ENCODE measurements at places on chromosomes 12 and 14.

GRCh38 chr12:103965590-103966504, at the start of gene TDG:
TSS of gene TDG (plus strand) at chr12:103965872. CDS start at chr12:103966038, 166 bp downstream.
- peak; percentile 97 for DNase-seq

DNA sequence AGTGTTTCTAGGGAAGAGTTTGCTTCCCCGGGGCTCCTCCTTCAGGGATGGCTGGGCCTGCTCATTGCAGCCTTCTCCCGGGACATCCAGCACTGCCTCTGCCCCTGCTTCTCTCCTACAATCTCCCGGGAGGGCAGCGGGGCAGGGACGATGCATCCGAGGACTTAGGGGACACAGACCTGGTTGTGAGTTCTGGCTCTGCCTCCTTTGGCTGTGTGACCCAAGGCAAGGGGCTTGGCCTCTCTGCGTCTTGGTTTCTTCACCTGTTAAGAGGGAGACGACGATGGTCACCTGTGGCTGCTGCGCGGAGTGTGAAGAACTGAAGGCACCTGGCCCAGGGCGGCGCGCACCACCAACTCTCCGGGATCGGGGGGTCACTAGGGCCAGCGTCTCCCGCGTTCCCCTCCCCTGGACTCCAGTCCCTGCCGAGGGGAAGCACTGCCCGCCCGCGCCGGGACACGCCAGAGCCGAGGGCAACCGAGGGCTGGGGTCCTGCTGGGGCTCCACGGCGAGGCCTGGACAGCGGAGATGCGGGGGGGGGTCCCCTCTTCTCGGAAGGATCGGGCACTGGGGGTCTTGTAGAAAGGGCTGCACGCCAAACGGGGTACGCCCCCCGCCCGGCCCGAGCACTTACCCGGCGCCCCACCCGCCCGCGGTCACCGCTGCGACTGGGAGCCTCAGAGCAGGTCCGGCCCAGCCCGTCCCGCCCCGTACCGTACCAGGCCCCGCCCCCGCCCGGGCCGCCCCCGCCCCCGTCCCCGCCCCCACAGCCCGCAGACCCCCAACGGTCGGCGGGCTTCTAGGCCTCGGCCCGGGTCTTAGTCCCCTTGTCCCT, at the start of gene HVCN1:
TSS of gene HVCN1 (minus strand) at position 670 of the 835 bp plus-strand sequence. CDS start 5,870 bp downstream, outside the sequence.
- no peak for DNase-seq

DNA sequence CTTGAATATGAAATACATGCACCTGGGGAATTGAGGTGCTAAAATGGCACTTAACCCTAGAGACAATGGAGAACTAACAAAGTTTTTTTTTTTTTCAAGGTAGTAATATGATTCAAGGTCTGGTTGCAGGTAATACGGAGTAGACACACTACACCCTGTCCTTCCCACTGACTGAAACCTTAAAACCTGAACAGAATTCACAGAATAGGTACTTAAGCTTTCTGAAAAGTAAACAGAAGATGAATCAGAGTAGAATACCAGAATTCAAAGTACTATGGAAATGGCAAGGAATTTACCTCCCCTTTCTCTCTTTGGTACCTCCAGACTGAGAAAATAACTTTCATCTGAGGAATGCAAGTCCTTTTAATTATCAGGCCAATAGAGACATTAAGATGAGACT, 87.2 kb downstream of the PAPLN start:
- no peak for DNase-seq

DNA sequence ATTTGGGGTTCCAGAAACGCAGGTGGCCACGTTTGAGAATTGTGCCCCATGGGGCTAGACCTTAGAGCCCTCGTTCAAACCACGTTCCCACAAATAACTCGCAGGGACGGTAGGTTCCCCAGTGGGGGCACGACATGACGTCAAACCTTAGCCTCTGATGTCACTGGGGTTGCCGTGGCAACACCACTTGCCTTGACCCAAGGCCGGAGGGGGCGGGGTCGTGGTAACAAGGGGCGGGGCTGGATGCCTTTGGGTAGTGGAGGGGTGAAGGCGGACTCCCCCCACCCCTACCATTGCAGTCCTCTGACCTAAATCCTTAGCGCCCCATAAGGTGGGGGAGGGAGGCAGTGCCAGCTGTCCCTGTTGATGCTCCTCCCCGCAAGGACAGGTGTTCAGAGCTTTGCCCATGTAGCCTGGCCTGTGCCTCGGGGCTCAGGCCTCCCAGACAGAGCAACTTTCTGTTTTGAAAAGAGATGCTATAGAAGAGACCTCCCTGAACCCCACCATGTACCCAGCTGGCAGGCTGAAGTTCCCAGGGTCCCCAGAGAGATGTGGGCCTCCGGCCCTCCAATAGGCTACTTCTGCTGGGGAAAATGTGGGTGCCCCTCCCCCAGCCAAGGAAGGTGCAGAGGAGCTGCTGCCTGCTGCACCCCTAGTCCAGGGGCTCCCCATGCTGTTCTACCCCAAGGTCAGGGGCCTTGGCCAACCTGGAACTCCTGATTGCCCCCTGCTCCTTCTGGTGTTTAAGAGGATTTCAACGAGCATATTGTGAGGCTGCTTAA, 1.9 kb downstream of the FAM222A start:
- DNase-seq = no peak

DNA sequence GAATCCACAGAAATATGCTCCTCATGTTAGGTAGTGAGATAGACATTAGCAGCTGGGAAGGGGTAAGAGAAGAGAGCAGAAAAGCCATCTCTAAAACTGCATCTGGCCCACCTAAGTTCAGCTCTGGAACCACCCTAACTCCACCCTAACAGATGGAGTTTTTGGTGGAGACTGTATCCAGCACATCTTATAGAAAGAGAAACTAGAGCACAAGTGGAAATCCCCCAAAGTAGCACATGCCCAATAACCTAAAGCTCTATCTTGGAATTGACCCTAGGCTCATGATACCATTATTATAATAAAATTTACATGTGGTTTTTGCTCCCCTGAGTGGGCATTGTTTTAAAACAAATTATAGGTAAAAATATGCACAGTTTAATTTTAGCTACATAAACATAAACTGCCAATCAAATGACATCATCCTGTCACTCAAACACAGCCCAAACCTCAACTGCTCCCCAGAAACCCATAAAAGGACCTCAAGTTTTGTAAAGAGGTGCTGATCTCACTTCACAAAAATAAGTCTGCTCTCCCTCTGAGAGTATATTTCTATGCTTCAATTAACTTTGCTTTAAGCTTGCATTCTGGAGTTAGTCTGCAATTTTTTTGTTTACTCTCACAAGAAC, 206.4 kb downstream of the PIK3C2G start:
- no peak for DNase-seq

- DNase-seq = no peak
Observed at GRCh38 chr14:61296151-61296550, 15.0 kb upstream of the TMEM30B start.

- DNase-seq = no peak
Observed at GRCh38 chr14:78345131-78345744, 175.1 kb downstream of the NRXN3 start.

GRCh38 chr12:62252576-62252975, 7.6 kb upstream of the USP15 start:
- no peak for DNase-seq

GRCh38 chr12:80692114-80692513, 15.3 kb upstream of the MYF6 start:
- DNase-seq = no peak

DNA sequence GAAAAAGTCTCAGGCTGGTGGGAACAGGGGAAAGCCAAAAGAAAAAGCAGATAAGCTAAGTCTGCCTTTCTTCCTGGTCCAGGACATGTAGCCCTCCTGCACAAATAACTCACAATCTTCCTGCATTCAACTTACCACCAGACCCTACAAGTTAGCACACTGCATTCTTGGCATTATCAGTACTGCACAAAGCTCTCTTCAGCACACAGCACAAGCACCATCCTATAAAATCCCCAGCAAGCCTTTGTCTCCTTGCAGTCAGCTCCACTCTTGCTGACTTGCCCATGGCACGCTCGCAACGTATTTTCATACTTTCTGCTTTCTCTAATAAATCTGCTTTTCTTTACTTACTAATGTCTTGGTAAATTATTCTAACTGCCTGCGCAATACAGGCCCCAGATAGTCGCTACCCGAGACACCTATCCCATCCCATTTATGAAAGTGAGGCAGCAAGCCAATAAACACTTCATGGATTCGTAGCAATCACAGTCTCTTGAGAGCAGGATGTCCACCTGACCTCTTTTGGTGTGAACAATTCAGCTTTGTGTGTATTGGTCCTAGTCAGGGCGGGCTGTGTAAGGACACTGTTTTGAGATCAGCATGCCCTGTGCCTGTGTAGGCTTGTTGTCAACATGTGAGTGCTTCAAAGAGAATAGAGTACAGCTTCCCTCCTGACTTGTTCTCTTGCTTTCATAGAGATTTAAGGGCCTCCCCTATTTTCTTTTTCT, 49.0 kb downstream of the TMEM117 start:
- no peak for DNase-seq

DNA sequence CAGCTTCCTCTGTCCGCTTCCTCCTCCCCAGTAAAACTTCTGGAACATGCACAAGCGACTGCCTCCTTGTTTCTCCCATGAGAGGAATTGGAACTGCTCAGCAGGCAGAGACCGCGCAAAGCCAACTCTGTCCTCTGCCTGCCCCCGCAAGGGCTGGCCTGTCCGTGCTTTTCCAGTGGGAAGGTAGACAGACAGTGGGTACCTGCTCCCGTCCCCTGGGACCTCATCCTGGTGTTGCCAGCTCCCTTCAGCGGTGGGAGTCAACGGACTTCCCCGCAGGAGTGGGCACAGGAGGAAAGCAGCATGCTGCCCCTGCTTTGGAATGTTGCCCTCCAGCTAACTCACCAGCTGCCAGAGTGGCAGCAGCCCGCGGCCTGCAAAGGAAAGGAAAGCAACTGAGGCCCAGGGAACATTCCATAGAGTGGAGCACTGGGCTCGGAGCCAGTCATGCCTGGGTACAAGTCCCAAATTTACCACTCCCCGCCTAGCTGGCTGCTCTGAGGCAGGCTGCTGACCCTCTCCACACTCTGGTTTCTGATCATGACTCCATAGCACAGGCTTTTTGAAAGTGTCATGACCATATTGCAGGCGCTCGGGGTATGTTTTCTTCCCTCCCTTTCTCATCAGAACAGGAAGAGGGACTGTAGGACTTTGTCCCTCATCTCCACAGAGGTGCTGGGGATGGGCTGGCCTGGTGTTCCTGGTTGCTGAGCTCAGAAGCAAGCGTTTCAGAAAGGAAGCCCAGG, 89.2 kb upstream of the CLMN start:
- DNase-seq = no peak

DNA sequence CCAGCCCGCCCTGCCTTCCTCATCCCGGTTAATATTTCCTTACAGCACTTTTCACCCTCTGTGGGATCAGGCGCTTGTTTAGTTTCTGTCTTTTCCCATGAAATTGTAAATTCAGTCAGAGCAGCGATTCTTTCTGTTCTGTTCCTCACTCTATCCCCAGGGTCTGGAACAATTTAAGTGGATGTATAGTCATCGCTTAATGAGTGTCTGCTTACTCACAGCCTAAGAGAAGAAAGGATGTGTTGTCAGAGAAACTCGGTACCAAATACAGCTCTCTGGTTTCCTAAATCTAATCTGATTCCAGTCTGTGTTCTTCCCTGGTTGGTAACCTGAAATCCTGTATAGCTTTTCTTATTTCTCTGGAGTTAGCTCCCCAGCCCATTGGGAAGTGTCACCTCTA, 44.9 kb downstream of the FOS start:
- DNase-seq = no peak

GRCh38 chr14:22561661-22562579, 27.1 kb downstream of the DAD1 start:
- no peak for DNase-seq

GRCh38 chr14:69093631-69094421, 59.1 kb downstream of the DCAF5 start:
- DNase-seq = no peak

- DNase-seq = no peak
Observed at GRCh38 chr14:24875991-24876878, 173.7 kb downstream of the STXBP6 start.

- DNase-seq = no peak
Observed at GRCh38 chr14:100824091-100824551, 1.8 kb upstream of the MEG3 start.

- no peak for DNase-seq
Observed at GRCh38 chr12:111406474-111407376, 1.0 kb downstream of the SH2B3 start.

DNA sequence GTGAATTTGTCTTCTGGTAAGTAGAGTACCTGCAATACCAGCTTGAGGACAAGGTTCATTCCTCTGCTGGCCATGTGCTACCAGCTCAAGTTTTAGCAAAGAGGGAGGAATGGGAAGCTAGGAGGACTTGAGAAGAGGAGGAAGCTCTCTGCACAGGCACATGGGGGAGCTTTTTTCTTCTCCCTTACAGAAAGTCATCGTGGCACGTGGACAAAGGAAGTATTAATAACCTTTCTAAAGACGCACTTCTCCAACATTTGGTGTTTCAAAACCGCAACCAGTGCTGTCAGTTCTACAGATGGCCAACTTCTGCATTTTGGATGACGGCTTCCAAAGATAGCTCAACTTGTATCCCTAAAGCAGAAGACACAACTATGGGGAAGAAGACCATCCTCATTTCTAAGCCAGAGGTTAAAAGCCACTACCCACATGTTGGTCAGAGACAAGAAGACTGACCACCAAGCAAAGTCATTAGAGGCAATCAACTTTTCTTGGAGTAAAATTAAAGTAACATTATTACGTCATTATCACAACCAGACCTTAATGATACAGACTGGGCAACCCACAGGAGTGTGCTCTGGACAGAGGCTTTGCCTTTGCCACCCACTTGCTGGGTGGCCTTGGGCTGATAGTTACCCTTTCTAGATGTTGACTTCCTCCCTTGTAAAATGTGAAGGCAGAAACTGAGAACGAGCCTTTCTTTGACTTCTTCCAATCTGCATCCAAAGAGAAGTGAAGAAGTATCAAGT, 12.3 kb upstream of the TMED10 start:
- no peak for DNase-seq

- DNase-seq = no peak
Observed at GRCh38 chr12:110475426-110475825, 6.8 kb downstream of the FAM216A start.

GRCh38 chr12:116502989-116503496, 56.1 kb upstream of the MAP1LC3B2 start:
- no peak for DNase-seq

DNA sequence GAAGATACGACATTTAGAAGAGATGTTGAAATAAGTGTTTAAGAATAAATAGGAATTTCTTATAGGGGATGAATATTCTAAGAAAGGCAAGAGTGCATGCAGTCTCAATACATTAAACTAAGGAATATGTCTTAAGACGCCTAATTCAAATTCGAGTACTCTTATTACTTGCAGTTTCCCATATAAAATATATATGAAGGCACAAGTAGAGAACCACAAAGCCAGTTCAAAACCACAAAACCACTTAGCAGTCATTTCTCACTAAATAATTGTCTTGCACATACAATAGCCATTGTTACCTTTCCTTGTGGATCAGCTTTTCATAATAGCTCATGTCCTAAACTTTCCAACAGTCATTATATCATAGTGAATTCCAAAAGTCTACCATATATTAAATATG, 91.0 kb upstream of the MON2 start:
- DNase-seq = no peak
